ENCODE measurements at places on chromosomes 3 and 15. TPM values are rescaled to one million over a fixed set of nuclear protein-coding genes. Genes with fewer than 3 reads are reported as not detected.

Gene TJP1
- total RNA-seq = not detected

Gene CHRNB4
- not detected for total RNA-seq

DNA sequence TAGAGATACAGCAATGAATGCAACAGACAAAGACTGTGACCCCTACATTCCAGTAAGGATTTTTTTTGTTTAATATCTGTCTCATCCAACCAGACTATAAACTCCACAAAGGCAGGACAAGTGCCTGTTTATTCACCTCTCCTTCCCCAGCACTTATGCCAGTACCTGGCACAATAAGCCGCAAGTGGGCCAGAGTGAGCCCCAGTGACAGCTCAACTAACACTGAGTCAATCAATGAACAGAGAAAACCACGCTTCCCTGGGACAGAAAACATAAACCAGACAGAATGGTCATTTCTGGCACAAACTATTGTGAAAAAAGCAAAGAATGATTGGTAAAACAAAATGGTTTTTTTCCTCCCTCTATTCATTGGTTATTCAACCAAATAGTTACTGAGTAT is 52.2 kb downstream of the RYK start:
- no peak for DNase-seq

- no peak for DNase-seq
Measured at GRCh38 chr3:113898892-113899291, 48.9 kb upstream of the ZDHHC23 start.

DNA sequence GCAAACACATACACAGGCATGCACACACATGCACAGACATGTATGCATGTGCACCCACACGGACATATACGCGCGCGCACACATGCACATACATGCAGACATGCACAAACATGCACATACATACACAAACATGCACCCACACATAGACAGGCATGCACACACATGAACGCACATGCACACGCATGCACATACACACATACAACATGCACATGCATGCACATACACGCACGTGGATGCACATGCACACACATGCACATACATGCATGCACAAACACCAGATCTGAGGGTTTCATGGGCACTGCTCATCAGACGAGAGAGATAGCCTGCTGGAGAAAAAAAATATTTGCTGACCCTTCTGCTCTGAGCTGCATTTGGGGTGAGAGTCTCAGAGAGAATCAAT is 31.7 kb upstream of the NTRK3 start:
- DNase-seq = no peak

GRCh38 chr15:63967616-63968015 is 78.7 kb downstream of the DAPK2 start:
- no peak for DNase-seq

GRCh38 chr3:36417237-36417636 is 36.9 kb downstream of the STAC start:
- no peak for DNase-seq

GRCh38 chr15:77060546-77060945 is 10.4 kb downstream of the TSPAN3 start:
- DNase-seq = no peak

DNA sequence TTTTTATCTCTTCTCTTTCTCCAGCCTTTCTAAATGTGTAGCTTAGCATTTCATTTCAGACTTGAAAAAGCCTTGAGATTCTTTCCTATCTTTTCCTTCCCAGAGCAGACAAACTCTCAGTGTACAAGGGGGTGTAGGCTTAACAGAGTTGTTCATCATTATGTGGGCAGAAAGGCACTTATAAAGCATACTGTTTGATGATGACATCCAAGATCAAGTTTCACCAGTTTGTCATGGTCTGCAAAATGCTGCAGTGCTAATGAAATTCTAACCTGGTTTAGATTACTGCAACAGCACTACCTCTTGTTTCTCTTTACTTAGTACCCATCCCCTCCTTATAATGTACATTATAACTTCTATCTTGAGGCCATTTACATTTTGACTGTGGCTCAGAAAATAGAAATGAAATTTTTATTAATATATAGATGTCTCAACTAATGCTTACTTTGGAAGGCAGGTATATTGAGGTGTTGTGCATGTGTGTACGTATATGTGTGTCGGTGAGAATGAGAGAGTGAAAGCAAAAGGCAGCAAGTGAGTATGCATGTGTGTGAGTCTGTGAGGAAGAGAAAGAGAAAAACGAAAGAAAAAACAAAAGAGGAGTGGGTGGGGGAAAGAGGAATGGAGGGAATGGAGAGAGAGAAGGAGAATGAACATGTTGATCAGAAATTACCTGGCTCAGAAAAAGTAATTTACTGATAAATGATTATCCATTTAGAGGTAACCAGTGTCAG is 1043.6 kb downstream of the TUSC7 start:
- DNase-seq = no peak

DNA sequence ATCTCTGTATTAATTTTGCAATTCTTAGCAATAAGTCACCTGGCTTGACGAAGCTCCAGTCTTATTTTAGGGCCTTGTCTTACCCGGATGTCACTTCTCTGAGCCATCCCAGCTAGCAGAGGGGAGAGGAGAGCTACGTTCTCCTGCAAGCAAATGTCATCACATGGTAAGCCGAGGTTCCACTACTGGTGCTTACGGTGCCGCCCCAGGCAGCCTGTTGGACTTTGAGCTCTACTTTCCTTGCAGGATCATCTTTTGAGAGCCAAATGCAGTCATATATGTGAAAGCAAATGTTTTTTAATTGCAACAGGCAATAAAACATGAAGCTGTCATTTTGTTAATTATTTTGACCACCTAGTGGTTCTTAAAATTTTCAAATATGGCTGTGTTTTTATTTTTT is 140.9 kb downstream of the FAM43A start:
- DNase-seq = no peak

DNA sequence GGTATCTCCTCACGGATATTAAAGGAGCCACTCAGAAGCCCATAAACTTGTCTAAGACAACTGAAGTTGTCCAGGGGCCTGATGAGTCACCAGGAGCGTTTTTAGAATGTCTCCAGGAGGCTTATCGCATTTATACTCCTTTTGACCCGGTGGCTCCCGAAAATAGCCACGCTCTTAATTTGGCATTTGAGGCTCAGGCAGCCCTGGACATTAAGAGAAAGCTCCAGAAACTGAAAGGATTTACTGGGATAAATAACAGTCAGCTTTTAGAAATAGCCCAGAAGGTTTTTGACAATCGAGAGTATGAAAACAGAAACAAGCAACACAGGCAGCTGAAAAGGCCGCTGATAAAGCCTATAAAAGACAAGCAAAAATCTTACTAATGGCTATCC is 4.1 kb downstream of the DET1 start:
- DNase-seq = no peak

DNA sequence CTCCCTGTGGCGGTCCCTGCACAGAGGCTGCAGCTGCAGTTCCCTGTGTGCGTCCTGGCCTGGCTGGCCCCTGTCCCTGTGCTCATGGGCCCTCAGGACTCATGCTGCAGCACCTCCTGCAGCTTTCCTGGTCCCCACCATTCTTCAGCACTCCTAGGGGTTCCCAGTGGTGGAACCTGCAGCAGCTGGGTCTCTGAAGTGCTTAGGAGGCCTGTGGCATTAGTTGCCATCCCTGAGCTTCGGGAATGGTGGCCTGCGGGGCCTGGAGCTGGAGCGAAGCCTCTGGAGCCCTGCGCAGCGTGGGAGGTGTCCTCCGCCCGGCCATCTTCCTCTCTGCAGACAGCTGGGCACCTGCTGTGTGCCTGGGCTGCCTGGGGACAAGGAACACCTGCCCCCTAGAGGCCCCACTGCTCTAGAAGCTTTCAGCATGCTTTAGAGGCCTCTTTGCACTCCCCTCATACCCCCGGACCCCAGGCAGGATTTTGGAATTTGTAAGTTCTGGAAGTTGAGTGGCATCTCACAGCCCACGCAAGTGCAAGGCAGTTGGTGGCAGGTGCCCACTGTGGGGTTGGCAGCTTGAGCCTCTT is 13.1 kb downstream of the PLXNA1 start:
- DNase-seq = no peak

- no peak for DNase-seq
Measured at GRCh38 chr15:51132384-51133139, 37.9 kb upstream of the TNFAIP8L3 start.

DNA sequence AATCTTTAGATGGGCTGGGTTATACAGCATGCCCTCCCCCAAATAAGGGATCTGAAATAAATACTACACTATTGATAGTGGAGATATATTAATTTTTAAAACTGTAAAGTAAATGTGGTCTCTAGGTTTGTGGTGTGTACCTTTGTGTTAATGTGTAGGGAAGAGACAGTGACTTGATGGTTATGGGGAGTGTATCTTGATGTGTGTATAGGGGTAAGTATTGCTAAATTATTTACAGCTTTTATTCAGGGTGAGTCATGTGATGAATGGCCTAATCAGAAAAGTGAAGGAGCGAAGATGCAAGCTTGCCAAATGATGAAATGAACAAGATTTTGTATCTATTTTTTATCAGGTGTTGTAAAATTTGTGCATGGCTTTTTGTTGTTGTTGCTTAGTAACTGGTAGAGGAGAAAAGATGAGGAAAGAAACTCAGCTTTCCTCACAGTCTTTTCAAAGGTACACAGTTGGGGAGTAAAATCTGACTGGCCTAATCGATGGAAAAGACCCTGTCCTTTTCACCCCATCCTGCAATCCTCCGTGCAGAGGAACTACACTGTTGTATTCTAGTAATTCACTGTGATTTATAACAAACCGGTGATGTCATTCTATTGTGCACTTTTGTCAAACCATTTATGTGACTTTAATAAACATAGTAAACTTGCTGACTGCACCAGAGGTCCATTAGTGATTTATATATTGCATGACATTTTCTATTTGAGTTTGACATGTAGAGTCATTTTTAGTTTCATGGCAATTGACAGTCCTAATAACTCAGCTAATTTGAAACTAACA is 17.7 kb downstream of the FEM1B start:
- DNase-seq = no peak

DNA sequence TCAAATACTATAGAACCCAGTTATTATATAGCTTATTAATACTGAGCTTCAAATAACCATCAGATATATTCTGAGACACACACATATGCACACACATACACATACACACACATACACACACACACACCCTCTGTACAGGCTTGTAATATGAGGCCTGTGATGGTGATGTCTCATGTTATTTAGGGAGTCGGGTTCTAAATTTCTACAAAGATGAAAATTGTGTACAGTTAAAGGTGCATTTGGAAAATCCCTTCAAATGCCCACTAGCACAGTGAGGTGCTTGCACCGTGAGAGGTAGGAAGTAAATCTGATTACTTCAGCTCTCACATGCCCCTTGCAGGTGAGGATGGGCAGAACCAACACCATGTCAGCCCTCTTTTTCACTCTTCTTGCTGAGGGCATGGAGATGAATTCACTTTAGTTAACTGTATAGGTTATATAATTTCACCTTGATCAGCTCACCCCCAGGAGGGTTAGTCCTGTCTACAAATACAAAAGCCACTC is 294.5 kb upstream of the PROK2 start:
- no peak for DNase-seq

Gene MAP1A
- total RNA-seq = 0.39 TPM

GRCh38 chr3:189041482-189042090 is 130.2 kb upstream of the TPRG1 start:
- peak; percentile 76 for DNase-seq

Gene OSBPL10
- 11.2 TPM for total RNA-seq

Measured in naive thymus-derived CD8-positive, alpha-beta T cell (primary cell).